Cortex of kidney (tissue), 1 donor: ENCODE measurements at places on chromosomes 6 and 20.

DNA sequence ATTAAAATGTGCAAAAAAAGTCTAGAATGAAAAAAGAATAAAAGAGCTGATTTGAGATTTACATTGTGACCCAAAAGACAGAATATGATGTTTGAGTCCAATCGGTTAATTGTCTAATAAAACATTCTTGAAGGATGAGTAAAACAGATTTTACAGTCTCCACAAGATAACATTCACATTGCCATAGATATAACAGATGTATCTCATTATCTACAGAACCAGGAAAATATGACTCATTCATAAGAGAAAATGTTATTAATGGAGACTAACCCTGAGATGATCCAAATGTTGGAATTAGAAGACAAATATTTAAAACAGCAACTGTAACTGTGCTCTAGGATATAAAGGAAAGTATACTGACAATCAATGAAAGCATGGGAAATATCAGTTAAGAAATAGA lies 141.7 kb downstream of the RFX6 start:
- DNase-seq: no peak

DNA sequence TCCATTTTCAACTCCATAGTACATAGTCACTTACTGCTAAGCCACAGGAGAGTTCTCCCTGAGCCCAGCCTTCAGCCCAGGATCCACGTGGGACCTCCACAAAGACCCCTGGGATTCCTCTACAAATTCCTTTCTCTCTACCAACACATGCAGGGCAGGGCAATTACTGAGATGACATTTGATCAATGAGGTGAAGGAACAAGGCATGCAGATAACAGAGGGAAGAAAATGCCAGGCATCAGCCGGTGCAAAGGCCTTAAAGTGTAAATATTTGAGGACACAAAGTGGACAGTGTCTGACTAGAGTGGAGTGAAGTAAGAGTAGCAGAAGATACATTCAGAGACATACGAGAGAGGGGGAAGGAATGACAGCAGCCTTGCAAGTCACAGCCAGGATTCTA lies 70.2 kb downstream of the HS3ST5 start:
- DNase-seq: no peak

DNA sequence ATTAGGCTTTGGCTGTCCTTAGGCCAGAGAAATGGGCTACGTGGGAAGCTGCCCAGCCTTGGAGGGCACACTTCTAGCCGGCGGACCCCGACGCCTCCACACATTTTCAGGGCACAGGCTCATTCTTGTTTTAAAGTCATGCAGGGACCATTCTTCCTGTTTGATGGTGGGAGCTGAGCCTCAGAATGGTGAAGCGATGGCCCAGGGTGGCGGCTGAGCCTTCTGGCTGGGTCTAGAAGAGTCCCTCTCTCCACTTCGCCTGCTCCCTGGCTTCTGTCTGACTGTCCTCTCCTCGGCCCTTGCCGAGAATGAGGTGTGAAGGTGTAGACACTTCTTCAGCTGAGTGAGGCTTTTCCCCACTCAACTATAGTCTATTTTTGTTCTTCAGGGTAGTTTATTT lies 114.4 kb downstream of the SULF2 start:
- DNase-seq: no peak

- no peak for DNase-seq
Measured at GRCh38 chr20:61236713-61237112, 15.3 kb upstream of the CDH4 start.

DNA sequence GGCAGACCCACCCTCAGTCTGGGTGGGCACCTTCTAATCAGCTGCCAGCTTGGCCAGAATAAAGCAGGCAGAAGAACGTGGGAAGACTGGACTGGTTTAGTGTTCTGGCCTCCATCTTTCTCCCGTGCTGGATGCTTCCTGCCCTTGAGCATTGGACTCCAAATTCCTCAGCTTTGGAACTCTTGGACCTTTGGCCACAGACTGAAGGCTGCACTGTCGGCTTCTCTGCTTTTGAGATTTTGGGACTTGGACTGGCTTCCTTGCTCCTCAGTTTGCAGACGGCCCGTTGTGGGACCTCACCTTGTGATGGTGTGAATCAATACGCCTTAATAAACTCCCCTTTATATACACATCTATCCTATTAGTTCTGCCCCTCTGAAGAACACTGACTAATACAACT lies 20.6 kb upstream of the FNDC1 start:
- no peak for DNase-seq

- no peak for DNase-seq
Measured at GRCh38 chr6:166244353-166245045, 63.7 kb downstream of the PRR18 start.

GRCh38 chr6:39086294-39086693 lies 28.7 kb downstream of the SAYSD1 start:
- DNase-seq: no peak

GRCh38 chr6:144654506-144654905 lies 369.4 kb downstream of the UTRN start:
- no peak for DNase-seq

DNA sequence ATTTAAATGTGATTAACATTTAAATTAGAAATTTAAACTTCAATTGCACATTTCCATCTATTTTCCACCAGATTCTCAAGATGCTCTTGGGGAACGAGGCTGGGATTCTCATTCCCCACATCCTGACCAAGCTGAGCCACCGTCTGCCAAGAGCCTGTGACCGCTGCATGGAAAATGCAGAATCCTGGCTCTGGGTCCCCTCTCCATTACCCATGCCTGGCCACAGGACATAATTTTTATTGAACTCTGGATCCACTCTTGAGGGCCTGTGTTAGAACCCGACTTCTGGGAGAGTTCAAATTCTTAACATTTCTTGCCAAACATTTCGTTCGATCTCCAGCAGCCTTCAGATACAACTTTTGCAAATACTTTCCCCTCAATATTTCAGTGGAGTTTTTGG lies 201.6 kb upstream of the SNX9 start:
- DNase-seq: no peak

- DNase-seq: no peak
Measured at GRCh38 chr6:37429352-37429750, 3.7 kb upstream of the CMTR1 start.

GRCh38 chr6:156953479-156954146 lies 176.4 kb downstream of the ARID1B start:
- DNase-seq: no peak

- no peak for DNase-seq
Measured at GRCh38 chr6:69865126-69865525, 1.2 kb upstream of the COL19A1 start.

DNA sequence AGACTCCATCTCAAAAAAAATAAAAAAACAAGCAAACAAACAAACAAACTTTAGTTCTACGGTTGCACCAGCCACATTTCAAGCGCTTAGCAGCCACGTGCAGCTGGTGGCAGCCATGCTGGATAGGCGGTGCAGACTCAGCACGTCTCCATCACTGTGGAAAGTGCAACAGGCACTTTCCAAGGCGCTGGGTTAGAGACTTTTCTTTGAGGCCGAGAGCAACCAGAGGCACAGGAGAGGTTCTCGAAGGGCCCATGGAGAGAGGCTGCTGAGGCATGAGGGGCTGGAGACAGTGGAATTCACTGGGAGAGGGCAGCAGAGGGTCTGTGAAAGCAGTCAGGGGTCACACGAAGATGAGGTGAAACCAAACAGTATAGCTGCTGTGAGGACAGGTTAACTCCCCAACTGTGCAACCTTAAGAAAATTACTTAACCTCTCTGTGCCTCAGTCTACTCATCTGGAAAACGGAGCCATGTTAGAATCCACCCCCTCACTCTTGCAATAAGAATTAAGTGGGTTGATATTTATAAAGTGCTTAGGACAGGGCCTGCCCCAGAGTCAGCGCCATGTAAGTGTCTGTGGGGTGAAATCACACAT lies 27.5 kb downstream of the TGM2 start:
- no peak for DNase-seq

DNA sequence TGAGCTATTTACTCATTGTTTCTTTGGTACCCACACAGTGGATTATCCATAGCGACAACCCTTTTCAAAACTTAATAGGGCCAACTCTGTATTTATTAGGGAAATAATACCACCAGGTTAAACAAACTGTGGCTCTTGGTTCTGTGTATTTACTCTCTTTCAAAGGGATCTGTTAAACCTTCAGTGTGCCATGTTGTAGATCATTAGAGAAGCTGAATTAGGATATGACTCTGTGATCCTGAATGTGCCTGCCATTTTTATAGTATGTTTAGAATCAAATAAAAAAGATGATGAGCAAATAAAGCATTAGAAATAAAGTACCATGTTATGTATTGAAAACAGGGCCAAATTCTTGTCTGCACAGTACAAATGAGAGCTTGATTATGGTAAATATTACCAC lies 25.0 kb upstream of the SLC35D3 start:
- DNase-seq: no peak

GRCh38 chr6:31394381-31394780 lies 9.0 kb upstream of the MICA start:
- DNase-seq: no peak

DNA sequence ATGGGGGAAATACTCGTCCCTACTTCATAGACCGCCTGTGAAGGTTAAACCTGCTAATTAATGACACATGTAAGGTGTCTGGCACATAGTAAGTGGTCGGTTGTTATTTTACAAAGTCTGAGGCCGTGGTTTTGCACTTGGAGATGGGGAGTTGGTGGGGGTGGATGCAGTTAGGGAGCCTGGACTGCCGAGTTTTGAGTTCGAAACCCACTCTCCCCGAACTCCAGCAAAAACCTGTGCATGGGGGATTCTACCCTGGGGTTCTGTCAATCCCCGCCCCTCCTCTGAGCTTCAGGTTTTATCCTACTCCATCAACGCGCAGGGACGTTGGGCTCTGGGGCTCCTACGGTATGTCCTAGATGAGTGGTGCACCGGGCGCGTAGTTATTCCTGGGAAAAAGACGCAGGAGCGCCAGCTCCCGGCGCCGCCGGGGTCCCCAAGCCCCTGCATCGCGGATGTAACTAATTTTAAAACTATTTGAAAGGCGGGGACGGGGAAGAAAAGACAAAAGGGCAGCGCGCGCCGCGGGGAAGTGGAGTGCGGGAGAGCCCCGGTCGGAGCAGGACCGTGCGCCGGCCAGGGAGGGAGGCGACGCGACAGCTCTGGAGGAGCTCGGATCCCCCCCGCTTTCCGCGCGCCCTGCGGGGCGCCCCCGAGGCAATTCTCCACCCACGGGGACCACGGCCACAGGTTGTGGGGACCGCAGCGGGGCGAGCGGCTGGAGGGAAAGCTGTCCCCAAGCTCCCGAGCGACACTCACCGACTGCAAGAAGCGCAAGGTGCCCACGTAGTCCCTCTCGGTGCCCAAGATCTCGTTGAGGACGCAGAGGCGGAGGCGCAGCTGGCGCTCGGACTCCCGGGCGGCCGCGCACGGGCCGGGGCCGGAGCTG lies 672 bp downstream of the PREX1 start:
- no peak for DNase-seq

DNA sequence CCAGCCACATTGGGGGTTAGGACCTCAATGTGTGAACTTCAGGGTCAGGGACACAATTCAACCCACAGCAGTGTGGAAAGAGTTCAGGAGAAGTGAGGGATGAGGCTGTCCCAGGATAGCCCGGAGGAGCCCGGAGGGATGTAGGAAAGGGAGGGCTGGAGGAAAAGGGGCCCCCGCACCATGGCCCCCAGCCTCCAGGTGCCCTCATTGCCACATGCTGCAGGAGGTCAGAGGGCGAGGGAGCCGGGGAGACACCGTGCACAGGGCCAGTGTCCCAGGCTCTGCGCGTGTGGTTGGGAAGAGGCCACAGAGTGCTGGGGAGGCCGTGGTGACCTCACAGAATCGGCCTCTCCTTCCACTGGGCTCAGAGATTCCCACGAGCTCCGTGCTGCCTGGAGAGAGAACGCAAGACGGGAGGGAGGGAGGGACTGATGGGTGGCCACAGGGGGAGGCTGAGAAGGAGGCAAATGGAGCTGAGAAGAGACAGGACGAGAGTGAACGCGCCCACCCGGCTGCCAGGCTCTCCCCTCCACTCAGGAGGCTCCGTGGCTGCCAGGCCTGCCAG lies 215.1 kb downstream of the DLL1 start:
- DNase-seq: no peak

DNA sequence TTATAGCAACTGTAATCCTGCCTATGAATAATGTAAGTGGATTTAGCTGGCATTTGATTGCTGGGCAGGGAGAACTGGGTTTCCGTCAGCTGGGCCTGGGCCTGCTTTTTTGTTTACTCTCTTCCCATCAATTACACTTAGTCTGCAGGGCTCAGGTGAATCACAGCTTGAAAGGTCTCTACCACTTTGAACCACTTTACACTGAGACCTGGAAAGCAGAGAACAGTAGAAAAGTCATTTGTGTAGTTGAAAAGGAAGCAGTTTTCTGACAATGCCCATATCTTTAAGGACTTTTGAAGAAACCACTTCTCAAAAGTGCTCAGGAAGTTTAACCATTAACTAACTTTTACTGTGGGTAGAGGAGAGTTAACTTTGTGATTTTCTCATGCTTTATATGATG lies 315.4 kb upstream of the SASH1 start:
- no peak for DNase-seq

GRCh38 chr6:97771372-97771771 lies 488.4 kb upstream of the MMS22L start:
- no peak for DNase-seq

DNA sequence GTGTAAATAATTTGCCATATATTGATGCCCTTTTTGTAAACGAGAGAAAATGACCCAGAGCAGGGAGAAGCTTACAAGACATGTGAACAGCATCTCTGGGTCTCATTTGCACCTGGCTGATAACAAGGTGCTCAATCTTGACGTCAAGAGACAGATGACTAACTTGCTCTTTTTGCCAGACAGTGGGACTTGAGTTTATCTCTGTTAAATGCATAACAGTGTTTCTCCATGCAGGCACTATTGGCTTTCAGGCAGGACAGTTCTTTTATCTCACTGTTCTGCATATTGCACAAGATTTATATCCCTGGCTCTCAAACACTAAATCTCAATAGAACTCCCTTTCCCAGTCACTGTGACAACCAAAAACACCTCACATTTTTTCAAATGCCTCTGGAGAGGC lies 56.4 kb downstream of the RFX6 start:
- DNase-seq: no peak

DNA sequence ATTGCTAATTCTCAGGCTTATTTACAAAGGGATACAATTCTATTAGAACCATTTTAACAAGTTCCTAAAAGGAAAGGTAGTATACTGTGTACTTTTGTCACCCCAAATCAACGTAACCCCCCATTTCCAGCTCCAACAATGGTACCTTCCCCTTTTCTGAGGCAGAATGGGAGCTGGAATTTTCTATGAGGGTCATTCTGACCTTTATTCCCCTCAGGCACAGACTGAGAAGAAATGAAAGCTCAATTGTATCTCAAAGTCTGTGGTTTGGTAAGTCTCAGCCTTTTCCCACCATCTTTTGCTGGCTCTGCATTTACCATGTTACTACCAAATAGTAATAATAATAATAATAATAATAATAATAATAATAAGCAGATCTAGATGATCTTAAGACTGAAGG lies 571.0 kb downstream of the RNF144B start:
- DNase-seq: no peak

- no peak for DNase-seq
Measured at GRCh38 chr6:138486249-138487101, 12.8 kb downstream of the NHSL1 start.

DNA sequence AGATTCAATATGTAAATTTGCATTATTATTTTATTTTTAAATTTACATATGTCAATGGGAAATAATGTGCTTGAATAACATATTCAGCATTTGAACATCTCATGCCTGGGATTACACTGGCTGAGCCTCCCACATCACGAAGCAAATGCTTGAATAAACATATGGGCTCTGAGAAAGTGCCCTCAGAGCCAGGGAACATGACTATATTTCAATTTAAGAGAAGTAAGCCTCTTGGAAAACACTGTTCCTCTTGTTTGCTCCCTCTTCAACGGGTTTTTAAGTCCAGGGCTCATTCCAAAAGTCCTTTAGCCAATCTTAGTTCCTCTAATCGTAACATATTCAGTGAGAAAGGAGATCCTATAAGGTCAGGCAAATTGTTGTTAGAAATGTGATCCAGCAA lies 122.0 kb downstream of the GMPR start:
- no peak for DNase-seq
